ENCODE measurements at places on chromosomes 13 and 19.
A peak's percentile ranks its signal among the peaks of the same experiment; 100 is the strongest.

- DNase-seq: no peak
Observed at GRCh38 chr13:32737111-32737571, 150.9 kb downstream of the PDS5B start.

- no peak for DNase-seq
Observed at GRCh38 chr19:41886761-41887710, 4.1 kb downstream of the ARHGEF1 start.

DNA sequence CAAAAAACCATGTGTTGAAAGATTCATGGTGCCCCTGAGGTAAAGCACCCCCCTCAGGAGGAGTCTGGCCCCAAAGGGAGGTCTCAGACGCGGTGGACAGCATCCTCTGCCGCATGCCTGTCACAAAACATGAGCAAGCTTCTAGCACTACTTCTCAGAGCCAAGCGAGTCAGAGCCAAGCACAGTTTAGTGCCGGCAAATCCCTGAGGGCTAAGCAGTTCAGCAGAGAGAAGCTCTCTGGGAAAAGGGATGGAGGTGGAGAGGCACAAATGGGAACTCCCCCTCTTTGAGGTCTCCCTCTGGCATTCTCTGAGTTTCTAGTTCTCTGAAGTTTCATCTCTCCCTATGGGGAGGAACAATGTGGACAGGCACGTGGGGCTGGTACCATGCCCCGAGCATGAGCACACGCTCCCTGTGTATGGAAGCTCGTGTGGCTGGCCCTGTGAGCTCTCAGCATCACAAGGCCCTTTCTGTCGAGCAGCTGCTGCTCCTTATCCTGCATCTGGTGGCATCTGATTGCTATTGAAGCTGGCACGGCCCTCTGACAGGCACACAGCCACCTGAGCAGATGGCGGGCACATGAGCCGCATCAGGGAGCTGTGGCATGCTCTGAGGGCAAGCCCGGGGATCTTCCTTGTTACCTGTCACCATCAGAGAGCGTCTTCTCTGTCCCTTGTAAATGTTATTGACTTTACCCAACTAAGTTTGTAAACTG lies 325.1 kb downstream of the SLC7A1 start:
- no peak for DNase-seq

DNA sequence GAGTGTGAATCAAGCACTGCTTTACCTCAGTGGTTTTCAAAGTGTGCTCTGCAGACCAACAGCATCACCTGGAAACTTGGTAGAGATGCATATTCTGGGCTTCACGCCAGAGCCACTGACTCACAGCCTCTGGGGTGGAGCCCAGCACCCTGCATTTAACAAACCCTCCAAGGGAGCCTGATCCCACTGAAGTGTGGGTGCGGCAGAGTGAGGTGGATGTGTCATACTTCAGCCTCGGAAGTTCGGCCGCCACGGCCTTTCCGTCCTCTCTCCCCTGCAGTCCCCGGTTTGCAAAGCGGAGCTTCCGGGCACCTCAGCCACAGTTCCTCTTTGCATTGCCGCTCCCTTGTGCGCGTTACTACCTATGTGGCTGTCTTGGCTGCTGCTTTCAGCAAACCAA lies 33.3 kb upstream of the MICU2 start:
- peak; percentile 50 for DNase-seq

GRCh38 chr13:93724187-93724586 lies 497.6 kb downstream of the GPC6 start:
- no peak for DNase-seq

DNA sequence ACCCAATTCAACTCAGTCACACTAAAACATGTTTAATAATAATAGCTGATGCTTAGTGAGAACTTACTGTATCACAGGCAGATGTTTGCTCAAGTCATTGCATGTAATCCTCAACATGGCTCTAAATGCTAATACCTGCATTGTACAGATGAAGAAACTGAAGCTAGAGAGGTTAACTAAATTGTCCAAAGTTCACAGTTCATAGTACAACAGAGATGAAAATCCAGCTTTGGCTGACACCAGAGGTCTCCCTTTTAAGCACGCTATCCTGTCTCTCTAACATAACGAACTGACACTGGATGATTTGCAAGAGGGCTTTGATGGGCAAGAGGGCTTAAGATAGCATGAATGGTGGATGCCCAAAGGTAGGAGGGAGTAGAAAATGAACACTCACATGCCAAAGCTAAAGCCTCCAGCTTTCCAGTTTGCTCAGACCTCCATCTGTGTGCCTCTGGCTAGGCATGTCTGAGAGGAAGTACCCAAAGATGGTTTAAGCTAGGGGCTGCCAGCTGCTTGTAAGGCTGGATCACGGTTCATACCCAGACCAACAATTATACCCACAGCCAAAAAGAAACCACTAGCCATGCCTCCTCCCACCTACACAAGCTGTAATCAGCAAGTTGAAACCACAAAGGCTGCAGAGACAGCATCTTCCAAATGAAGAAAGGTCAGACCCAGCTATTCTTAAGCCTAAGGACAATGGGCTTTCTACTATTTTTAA lies 196.9 kb upstream of the UBL3 start:
- no peak for DNase-seq

GRCh38 chr19:11204943-11205349 lies 7.6 kb upstream of the KANK2 start:
- no peak for DNase-seq

- no peak for DNase-seq
Observed at GRCh38 chr13:27054760-27055159, 116.9 kb downstream of the USP12 start.

GRCh38 chr13:24004971-24005370 lies 107.7 kb upstream of the C1QTNF9B start:
- no peak for DNase-seq

- DNase-seq: no peak
Observed at GRCh38 chr13:42000846-42001245, 39.9 kb upstream of the VWA8 start.

GRCh38 chr19:37909661-37910199 lies 2.7 kb downstream of the SIPA1L3 start:
- no peak for DNase-seq

DNA sequence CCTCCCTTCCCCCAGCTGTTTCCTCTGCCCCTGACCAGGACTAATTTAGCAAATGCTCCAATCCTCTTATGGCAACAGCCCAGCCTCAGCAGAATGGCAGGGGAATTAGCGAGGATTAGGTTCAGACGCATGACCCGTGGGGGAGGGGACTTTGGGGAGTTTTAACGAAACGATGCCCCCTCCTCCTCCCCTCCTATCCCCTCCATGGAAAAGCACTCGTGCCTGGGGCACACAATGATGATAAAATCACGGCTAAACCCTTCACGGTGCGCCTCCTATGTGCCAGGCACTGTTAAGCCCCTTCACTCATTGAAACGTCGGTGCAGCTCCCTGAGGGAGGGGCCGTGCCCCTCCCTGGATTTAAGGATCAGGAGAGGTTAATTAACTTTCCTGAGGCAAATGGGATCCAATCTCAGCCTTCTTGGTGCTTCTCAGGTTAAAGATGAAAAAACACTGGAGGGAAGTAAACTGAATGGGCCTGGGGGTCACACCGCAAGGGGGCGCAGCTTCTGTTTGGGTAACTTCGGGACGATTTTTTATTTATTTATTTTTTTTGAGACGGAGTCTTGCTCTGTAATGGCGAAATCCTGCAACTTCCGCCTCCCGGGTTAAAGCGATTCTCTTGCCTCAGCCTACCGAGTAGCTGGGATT lies 10.1 kb upstream of the TPRX2 start:
- no peak for DNase-seq

- no peak for DNase-seq
Observed at GRCh38 chr19:892243-892893, 619 bp downstream of the MED16 start.

DNA sequence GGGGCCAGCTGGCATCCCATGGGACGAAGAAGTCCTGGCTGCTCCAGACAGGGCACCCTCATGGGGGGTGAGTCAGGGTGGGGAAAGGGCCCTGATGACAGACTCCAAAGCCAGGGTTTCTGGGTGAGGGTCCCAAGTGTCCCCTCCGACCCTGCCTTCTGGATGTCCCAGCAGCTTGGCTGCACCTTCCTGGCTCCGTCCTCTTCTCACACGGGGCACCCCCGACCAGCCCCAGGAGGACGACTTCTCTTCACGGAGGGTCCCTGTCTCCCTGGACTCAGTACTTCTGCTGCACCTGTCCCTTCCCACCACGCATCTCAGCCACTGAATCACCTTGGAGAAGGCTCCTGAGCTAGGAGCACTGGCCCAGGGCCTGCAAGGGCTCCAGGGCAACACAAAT lies 19.9 kb downstream of the MIER2 start:
- no peak for DNase-seq

GRCh38 chr13:83547043-83547442 lies 335.2 kb downstream of the SLITRK1 start:
- no peak for DNase-seq

- DNase-seq: no peak
Observed at GRCh38 chr19:29813642-29814041, 1.9 kb downstream of the CCNE1 start.

DNA sequence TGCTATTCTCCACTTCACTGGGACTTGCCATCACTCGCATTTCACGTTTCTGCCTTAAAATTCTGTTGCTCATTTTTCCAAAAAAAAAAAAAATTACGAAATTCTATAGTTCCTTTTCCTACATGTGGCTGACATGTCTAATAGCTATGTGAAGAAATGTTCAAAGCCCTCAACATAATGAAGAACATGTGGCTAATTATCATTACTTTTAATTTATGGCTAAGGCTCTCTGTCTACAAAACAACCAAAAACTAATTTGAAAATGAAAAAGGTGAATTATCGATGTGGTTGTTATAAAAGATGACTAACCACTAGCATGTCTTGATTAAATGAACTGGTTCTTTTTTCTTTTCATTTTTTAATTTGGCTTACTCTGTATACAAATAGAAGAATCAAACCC lies 940.0 kb downstream of the EFNB2 start:
- no peak for DNase-seq

DNA sequence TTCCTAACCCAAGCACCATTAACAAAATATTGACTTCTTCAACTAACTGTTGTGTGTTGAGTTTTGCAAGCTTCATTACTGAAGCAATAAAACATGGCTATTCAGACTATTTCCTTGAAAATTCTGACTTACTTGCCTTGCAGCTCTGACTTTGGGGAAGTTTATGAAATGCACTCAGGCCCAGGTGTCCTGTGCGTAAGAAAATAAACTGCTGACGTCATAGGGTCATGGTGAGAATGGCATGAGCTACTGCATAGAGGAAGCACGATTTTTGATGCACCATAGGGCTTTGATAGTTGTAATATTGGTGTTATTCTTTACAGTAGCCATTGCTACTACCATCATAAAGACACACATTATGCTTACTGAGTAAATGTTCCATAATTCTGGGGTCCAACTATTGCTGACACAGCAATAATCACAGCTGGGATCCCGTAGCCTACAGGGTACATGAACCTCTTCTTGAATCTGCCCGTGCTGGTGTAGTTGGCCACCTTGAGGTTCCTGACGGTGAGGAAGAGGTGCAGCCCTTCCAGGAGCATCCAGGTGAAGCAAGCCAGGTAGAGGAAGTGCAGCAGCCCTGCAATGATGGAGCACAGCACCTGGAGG lies 57.9 kb downstream of the MBD3L2B start:
- DNase-seq: no peak

- DNase-seq: no peak
Observed at GRCh38 chr19:4606921-4607678, 32.2 kb upstream of the TNFAIP8L1 start.

All from RKO (cell line).